Dermis blood vessel endothelial cell (primary cell): ENCODE measurements at places on chromosomes 7 and 10. TPM values are rescaled to one million over a fixed set of nuclear protein-coding genes. Genes with fewer than 3 reads are reported as not detected.

Gene DNAJC12
- total RNA-seq: 3.9 and 4.1 TPM in 2 replicates

Gene EGFR
- total RNA-seq: 0.56 and 0.85 TPM in 2 replicates

Gene PI4K2A
- 16.7 and 19.7 TPM in 2 replicates for total RNA-seq

Gene IGFBP3
- 4.8 and 18.0 TPM in 2 replicates for total RNA-seq

Gene HYAL4
- total RNA-seq: 0.33 TPM in 1 of 2 replicates, not detected in the other
